ENCODE measurements at places on chromosomes 2 and 18.

- no peak for DNase-seq
These were observed 1376.4 kb upstream of the CRIM1 start for GRCh38 chr2:34979148-34979547.

- DNase-seq, result no peak
These were observed 92.9 kb downstream of the ACKR3 start for GRCh38 chr2:236662231-236663185.

- DNase-seq, result peak; percentile 25
These were observed 169.2 kb downstream of the CDH20 start for GRCh38 chr18:61502472-61502871.

GRCh38 chr18:8988260-8988871 is 114.1 kb upstream of the NDUFV2 start:
- peak; percentile 71 for DNase-seq

DNA sequence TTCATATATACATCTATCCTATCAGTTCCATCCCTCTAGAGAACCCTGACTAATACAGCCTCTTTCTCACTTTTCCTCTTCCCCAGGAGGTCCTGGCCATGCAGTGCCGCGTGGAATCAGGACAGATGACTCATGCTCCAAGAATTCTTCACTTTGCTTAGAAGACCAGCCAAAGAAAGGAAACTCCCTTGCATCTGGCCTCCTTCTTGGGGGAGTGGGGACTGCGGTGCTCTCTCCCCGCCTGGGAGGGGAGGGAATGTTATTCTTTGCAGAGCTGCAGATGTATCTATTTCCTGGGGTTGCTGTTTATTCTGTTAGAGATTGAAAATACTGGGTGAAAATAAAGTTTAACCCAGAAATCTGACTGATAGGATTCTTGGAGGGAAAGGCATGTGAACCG is 111.5 kb upstream of the SH3BP4 start:
- DNase-seq, result no peak

DNA sequence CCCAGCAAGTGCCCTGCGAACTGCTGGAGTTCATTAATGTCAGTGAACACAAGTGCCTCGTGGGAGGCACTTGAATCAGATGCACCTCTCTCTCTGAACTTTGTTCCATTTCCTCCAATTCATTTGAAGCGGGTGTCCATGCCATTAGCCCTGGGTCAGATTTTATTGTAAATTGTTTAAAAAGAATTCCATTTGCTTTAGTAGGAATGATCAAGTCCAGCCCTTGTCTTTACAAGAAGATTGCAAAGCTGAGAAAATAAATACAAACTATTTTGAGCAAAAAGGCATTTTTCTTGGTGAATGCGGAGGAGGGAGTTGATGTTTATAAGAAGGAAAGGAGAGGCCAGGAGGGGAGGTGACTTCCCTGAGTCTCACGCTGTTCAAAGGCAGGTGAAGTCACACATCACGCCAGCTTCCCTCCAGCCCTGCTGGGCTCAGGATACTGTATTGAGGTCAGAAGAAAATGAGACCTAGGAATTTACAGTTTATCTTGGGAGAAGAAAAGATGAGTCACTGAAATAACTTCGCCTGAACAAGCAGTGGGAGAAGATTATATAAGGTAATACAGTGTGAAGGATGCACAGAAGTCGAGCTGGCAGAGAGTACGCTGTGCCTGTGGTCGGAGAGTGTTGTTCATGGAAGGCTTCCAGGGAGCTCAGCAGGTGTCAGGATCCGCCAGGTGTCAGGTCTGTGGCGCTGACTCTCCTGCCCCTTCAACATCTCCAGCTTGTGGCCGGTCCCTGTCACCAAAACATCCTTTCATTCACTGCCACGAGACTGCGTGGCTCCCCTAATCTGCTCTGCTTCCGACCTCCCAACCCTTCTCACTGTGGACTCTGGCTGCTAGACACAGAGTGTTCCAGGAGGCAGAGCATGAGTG is 36.5 kb downstream of the EFR3B start:
- no peak for DNase-seq

GRCh38 chr2:58357521-58357920 is 116.4 kb upstream of the FANCL start:
- DNase-seq, result no peak

GRCh38 chr2:95728878-95729596 is 137.2 kb downstream of the TRIM43 start:
- peak; percentile 43 for DNase-seq

GRCh38 chr2:172239944-172240590 is 137.4 kb upstream of the DLX2 start:
- no peak for DNase-seq

- no peak for DNase-seq
These were observed 76.2 kb downstream of the ATAD2B start for GRCh38 chr2:23850564-23851256.

GRCh38 chr2:80476535-80477117 is 172.1 kb upstream of the LRRTM1 start:
- DNase-seq, result no peak

DNA sequence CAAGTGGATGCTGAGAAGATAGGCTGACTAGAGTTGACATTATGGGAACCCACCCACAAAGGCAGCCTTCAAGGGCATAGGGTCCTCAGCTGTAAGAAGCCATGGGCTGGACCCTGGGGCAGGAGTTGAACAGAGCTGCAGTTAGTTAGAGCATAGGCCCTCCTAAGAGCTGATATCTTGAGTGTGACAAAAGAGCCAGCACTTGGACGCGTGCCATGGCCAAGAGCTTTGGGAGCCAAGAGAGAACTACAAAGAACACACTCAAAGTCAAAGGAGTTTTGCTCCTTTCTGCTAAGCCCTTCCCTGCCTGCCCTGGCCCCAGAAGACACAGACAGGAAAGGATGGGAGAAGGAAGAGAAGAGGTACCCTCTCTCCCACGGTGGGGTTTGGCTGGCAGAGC is 29.9 kb upstream of the AGAP1 start:
- DNase-seq, result no peak

GRCh38 chr18:56702946-56703345 is 51.8 kb downstream of the WDR7 start:
- DNase-seq, result no peak

DNA sequence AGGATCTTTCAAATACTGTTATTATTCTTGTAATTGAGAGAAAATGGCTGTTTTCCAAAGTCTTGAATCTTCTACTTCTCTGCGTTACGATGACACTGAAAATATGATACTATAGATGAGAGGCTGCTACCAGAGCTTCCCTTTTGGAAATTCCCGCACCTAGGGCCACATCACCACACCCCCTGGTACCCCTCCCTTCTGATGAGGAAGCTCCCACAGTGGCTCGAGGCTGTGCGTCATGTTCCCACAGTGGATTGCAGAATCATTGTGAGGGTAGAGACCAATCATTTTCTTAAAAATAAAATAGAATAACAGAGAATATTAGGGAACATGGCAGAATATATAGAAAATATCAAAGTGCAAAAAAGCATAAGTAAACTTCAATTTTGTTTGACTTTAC is 268.9 kb upstream of the SMIM21 start:
- no peak for DNase-seq

DNA sequence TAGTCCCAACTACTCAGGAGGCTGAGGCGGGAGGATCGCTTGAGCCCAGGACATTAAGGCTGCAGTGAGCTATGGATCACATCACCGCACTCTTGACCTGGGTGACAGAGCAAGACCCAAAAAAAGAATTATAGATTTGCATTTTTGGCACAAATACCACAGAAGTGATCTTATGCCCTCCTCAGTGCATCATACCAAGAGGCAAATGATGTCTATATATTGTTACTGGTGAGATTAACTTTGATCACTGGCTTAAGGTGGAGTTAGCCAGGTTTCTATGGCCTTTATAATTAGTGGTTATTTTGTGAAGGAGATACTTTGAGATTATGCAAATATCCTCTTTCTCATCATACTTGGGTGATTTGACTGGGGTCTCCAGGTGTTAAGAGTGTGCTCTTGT is 22.1 kb upstream of the CATIP start:
- no peak for DNase-seq

DNA sequence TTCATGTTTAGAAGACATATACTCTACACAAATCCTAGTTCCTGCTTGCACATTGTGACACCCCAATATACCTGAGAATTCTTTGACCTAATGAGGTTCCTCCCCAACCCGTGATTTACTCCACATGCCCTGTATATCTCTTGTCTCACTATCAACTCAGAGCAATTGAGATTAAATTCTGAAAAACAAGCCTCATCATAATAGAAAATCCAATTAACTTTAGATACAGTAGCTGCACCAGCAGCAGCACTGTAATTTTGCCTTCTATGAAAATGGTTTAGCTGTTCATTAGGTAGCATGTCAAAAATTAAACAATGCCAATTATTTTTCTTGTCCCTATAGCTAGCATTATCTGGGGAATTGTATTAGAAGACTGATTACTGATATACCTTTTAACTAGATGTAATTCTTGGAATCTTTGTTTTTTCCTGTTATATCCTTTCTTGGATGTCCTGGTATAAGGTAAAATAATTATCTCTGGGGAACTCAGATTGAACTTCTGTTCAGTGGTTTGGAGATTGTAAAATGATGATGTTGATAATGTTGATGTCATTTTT is 218.9 kb upstream of the TANK start:
- DNase-seq, result no peak

- peak; percentile 40 for DNase-seq
These were observed 1.2 kb upstream of the NPAS2 start for GRCh38 chr2:100818606-100819369.

DNA sequence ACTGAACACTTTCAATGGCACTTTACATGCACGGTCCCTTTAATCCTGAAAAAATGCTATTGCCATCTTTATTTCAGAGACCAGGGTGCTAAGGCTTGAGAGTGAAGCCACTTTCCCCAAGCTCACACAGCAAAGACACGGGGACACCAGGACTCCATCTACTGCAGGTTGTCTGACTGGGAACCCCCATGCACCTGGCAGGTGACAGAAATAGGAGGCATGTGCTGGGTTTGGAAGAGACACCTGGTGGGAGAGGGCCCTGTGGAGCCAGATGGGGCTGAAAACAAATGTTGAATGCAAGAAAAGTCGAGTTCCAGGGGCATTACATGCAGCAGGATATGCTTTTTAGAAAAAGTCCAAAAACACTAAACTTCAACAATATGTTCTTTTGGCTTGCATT is 5.2 kb upstream of the EHD3 start:
- no peak for DNase-seq

- no peak for DNase-seq
These were observed 316.7 kb upstream of the CHAC2 start for GRCh38 chr2:53450923-53451322.

DNA sequence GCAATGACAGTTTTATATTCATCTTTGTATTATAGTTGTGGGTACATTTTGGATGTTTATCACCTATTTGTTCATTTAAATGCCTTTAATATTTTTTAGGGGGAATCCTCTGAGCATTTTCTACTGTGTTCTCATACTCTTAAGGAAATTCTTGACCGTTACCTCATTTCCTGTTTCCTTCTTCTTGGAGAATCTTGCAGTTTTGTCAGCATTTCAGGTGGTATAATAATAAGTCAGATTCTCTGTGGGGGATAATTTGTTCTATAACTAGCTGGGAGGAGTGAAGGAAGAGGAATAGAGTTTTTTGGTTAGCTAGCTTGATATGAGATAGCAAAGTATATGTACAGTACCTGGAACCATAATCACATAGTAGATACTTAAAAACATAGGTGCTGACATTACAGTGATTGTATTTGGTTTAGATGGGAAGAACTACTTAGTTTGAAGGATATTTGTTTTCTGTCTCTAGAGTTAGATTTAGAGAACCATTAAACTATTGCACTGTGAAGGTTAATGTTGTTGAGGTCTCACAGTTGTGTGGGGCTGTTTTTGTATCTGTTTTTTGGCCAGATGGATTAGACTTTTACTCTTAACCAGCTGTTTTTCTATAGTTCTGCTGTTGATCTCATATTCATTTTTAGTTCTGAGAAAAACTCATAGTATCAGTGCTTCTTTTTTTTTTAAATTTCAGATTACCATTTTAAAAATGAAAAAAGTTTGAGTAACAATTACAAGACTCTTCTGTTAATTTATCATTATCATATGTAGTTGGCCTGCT is 14.2 kb downstream of the MTX2 start:
- no peak for DNase-seq

DNA sequence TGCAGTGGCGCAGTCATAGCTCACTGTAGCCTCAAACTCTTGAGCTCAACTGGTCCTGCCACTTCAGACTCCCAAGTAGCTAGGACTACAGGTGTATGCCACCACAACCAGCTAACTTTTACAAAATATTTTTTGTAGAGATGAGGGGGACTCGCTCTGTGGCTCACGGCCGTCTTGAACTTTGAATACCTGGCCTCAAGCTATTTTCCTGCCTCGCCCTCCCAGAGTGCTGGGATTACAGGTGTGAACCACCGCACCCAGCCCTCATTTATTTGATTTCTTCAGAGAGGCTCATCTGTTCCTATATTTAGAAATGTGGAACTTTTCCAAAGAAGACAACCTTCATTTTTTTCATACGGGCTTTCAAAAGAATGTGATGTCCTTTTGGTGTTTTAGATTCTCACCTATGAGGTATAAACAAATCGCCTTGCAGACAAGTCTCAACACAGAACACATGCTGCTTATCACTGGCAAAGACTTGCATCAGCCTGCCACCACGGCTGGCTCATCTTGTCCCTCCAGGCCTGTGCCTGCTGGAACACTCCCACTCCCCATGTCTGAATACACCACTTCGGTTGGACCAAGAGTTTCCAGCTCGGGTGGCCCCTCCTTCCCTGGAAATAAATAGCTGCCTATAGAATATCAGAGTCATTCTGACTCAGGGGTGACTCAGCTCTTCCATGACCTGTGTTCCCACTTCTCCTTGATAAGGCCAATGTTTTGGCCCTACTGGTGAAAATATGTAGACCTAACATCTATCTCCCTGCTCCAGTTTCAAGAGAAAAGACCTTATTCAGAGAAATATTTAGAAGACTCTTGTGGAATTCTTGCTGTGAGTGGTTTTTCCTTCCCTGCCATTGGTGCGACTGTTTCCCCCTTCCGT is 202.6 kb downstream of the TGIF1 start:
- peak; percentile 83 for DNase-seq

GRCh38 chr2:160005908-160006307 is 56.5 kb downstream of the PLA2R1 start:
- DNase-seq, result no peak

DNA sequence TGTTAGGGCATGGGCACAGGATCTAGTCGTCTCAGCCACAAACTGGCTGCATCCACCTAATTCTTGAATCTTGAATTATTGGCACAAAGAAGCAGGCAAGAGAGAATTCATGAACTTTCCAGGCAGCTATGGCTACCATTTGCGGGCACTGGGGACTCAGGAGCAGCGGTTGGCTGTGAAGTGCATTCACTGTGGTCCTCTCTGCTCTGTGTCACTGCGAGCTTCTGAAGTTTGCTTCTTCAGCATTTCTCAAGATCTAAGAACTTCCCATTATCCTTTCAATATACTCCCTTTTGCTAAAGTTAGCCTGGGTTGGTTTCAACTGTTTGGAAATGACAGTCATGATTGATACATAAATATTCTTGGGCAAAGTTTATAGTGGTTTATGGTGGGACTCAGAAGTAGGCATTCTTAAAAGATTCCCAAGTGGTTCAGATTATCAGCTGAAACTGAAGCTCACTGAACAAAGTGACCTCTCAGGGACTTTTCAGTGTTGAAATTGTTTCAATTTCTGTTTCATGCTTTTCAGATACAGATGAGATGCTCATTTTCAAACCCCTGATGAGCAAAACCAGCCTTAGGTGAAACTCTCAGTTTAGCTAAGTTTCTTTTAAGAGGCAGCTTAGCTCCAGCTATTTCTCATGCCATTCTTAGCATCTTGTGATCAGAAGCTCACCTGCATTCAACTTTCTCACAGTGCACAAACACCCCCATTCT is 1258.3 kb upstream of the GYPC start:
- DNase-seq, result no peak

- DNase-seq, result no peak
These were observed 166.3 kb downstream of the NRP2 start for GRCh38 chr2:205848601-205849000.

GRCh38 chr2:185507719-185508118 is 230.9 kb upstream of the FSIP2 start:
- no peak for DNase-seq

- no peak for DNase-seq
These were observed 301.2 kb downstream of the NCKAP5 start for GRCh38 chr2:133266926-133267590.
